ENCODE measurements at places on chromosomes 7 and 10.

- DNase-seq: no peak
Measured at GRCh38 chr7:28263622-28264271, 83.2 kb upstream of the JAZF1 start.

GRCh38 chr7:111568419-111568818 lies 6.1 kb upstream of the IMMP2L start:
- no peak for DNase-seq

DNA sequence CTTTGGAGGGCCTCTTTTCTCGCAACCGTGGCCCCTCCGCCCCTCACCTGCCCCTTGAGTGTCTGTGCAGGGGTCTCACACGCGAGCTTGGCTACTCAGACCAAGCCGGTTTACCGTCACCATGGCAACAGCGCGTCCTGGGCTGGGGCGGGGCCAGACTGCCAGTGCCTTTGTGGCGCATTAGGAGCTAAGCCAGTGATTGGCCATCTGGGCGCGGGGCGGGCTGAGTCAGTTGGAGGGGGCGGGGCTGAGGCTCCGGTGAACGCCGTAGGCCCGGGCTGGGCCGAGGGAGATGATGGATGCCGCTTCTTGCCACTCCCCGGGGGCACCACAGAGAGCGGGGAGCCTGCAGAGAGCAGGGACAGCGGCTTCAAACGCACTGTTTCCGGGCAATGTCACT lies 48.7 kb upstream of the FXYD4 start:
- peak; percentile 66 for DNase-seq

DNA sequence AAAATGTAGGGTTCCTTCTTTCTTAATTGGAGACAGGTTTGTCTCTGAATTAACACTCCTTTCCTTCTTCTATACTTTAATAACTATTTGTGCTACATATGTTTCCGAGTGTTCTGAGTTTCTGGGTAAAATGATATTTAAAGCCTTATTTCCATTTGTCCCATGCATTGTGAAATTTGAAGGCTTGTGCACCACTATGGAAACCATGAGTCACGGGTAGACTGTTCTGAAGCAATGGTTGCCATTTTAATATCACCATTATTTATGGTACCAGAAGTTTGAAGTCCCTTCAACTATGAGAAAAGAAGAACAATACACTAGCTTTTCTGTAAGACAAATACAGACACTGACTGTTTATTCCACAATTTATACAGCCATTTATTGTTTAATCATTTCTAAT lies 44.7 kb upstream of the ZEB1 start:
- no peak for DNase-seq

- no peak for DNase-seq
Measured at GRCh38 chr7:108440613-108441012, 15.6 kb downstream of the NRCAM start.
